ENCODE measurements at places on chromosomes 2 and 18.

DNA sequence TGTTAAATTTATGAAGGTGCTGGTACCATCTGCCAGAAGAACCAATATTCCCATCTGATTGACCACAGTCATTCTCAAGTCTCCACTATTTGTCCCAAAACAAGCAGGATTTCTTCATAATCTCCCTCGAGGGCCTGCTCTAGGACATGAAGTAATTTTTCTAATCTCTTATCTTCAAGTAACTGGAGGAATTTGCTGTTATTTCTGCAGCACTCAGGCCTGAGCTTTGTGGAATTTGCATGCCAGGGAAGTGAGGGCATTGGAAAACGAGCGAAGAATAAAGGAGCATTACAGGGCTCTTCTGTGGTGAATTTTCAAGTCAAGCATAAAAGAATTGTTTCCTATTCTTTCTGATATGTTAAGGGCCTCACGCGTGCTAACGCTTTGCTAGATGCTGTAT, 161.2 kb upstream of the EPAS1 start:
- no peak for DNase-seq

DNA sequence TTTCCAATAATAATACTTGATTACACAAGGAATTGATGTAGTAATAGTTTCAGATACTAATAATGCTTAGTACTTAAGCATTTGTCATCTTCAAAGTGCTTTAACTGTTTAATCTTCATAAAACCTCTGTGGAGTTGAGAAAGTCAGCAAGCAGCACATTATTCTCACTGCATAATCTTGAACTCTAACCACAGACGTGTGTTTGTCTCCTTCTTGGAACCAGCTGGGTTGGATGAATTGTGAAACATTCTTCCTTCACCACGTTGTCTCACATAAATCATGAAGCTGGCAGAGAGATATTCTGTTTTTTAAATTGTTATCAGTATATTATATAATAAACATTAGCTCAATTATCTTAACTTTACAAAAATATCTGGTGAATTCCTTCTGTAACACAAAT, 55.1 kb upstream of the LDAH start:
- DNase-seq = no peak

DNA sequence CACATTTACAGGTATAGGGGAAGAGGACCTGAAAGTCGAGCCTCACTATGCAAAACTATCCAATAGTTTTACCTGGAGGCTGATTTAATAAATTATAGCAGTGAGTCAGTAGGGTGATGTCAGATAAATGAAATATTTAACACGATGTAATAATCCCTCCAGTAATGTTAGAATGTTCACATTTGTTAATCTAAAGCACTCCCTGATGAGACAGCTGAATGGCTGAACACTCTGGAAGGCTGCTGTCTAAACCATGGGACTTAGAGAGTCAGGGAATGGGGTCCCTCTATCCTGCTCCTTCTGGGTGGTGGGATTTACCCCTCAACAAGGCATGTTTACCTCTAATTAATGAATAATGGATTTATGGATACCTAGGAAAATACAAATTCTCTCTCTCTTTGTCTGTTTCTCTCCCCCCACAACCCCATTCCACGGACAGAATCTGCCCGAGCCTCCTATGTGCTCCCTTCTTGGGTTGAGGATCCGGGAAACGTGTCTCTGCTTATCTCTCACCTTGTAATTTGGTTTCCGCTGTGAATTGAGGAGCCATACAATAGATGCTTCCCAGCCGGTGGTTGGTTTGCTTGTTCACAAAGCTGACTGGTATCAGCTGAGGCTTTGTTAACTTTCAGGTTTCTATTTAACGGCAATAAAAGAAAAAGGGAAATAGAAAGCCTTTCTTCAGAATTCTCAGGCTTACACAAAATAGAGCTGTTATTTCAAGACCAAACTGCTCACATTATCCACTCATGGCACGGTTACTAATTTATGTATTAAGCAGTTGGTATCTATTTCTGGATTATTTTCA, 25.9 kb downstream of the LRRC30 start:
- no peak for DNase-seq

DNA sequence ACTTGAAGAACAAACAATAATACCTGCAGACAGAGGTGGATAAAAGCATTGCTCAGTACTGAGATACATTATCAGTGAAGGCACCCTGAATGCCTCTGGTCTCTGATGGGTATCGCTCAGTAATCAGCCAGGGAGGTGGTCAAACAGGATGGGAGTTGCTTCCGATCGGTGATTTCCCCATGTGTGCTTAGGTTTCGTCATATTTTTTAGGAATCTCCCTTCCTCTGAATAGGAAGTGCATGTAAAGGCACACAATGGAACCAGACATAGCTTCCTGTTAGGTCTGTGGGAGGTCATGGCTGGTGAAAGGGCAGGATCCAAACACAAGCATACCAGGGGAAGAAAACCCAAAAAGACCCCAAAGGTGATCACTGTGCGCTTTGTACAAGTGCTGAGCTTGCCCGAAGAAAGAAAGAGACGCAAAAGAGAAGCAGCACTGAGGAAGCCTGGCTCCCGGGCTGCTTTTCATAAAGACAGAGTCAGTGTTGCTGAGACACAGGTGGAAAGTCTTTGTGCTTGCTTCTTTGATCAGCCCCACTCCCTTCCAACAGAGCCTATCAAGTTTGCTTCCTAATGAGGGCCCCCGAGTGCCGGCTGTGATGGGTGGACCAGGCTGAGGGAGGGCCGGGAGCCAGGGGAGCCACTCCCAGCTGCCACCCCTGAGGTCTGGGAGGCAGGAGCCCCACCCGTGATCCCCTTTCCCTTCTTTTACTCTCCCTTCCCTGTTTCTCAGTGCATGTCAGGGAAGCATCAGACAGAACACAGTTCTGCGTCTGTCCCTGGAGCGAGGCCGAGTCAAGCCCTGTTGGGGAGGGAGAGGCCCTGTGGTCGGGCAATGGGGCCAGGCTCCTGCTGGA, 138.2 kb downstream of the SH3RF3 start:
- peak; percentile 89 for DNase-seq

GRCh38 chr18:9884532-9885140, 1.1 kb upstream of the TXNDC2 start:
- no peak for DNase-seq

GRCh38 chr18:45254709-45255082, 360.6 kb upstream of the SLC14A2 start:
- DNase-seq = no peak

DNA sequence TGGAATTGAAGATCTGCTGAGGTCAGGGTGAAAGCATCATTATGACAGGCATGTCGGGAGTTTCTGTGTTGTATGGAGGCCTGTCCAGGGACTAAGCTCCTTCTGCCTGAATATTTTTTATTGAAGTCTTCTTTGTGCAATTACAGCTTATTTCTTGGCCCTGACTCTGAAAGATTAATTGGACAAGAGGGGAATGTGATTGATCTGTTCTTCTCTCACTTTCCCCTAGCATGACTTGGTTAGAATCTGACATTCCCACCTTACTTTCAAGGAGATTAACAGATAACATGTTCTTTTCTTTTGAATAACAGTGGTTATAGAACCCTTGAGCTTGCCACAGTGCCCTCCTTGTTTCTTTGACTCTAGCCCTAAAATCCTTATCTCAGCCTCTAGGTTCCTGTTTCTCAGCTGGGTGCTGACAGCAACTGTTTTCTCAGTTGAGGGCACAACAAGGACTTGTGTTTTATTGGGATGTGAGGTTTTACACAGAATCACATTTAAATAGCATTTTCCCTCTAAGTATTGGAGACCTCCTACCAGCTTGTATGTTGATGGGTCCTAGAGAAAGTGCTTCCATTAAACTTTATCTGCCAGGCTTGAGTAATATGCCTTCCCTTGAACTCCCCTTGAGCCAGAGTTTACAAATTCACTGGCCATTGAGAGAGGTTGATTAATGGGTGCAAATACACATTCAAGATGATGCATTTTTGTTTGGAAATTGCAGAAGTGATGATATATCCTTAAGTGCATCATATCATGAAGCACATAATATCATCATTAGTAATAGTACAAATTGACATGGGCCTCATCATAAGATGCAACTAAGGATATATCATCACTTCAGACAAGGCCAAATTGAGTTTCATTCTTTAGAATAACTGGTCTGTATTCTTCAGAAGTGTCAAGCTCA, 12.5 kb downstream of the TTLL4 start:
- no peak for DNase-seq

DNA sequence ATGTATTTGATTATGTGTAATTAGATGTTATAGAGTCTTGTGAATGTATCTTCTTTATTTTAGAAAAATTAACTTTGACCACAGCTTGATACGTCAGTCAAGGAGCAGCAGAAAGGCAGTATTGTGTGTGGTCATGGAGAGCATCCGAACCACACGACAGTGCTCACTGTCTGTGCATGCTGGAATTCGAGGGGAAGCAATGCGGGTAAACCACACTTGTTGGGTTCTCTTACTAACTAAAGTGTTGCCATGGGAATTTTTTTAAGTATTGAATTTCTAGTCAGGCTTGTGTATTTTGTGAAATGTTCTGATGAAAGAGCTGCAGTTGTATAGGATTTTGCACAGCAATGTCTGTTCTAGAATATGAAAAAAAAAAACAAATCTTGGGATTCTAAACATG, 4.8 kb downstream of the PJVK start:
- no peak for DNase-seq

- no peak for DNase-seq
Measured at GRCh38 chr2:160355080-160355479, 138.5 kb downstream of the RBMS1 start.

- no peak for DNase-seq
Measured at GRCh38 chr2:69685321-69686048, 41.9 kb upstream of the AAK1 start.

DNA sequence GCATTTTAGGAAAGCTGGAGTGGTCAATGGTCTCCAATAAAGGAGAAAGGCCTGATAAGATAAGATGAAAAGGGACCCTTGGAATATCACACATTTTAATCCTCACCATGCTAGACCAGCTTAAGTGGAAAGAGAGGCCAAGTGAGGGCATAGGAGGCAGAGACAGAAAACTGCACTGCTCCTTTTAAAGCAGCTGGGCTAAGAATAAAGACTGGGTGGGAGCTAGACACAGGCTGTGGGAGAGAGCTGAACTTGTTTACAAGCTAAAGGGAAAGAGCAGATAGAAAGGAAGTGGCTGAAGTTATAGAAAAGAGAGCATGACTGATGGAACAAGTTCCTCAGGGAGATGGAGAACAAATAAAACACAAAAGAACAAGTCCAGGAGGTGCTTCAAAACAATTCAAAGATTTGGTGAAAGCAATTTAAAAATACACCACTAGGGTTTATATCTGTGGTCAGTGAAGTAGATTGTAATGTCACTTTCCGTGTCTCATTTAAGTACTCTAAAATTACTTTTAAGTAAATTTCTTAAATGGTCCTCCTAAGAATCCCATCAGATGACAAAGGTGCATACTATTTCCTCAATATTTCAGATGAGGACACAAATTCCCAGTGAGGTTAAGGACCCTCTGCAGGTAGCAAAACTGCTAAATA, 7.5 kb downstream of the COL5A2 start:
- DNase-seq = no peak

- peak; percentile 7 for DNase-seq
Measured at GRCh38 chr2:188114014-188114413, 177.7 kb upstream of the GULP1 start.

GRCh38 chr2:27308359-27308881, at the start of gene UCN:
Gene UCN (minus strand): TSS chr2:27308445. CDS start chr2:27307895, 550 bp downstream.
- DNase-seq = peak; percentile 33

DNA sequence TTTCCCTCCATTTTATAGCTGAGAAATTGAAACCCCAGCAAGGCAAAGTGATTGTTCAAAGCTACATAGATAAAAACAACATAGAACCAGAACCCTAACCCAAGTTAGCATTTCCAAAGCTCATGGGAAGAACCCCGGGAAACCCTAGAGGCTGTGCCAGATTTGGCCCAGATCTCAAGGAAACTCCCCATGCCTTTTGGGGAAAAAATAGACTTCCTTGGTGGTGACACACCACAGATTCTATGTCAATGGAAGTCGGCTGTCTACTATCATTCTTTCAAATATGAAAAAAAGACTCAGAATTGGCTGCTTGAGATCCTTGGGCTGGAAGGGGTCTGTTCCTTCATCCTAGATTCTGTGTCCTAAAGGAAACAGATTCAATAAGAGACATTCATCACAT, 8.4 kb downstream of the COL6A3 start:
- no peak for DNase-seq

DNA sequence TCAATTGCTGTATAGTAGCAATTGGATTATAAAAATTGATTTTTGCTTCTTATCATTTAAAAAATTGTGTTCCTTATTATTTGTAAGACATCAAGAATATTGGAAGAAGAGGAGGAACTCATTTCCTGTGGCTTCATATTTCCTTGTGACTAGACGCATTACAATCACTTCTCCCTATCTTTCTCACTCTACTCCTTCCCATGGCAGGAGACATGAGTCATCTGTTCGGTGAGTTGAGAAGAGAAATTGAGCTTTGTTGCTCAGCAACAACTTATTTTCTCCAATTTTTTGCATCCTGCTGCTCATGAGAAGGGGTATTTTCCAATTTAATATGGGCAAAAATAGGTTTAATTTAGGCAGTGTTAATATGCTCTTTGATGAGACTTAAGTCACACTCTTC, 1783.9 kb downstream of the SUCLG1 start:
- peak; percentile 15 for DNase-seq

- DNase-seq = no peak
Measured at GRCh38 chr2:130767408-130767775, 12.1 kb downstream of the AMER3 start.

GRCh38 chr2:5959836-5960820, 267.9 kb downstream of the SOX11 start:
- DNase-seq = no peak

DNA sequence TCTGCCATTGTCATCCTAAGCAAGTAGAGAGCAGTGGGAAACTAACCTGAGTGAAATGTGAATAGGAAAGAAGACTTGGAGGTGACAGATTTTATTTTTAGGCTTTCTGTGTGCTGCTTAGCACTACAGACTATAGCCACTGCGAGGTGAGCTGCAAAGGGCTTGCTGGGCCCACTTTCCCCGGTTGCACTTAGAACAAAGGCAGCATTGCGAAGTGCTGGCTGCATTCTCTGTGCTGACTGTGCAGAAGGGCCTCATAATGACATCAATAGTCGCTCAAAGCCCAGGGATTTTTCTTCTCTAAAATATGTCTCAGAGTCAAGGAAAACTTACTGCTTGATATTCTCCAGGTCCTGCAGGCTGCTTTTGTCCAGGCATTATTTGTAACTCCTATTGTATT, 592.1 kb downstream of the TDRD15 start:
- DNase-seq = no peak

GRCh38 chr2:119694845-119695521, 16.0 kb downstream of the TMEM177 start:
- DNase-seq = no peak

GRCh38 chr2:238912916-238913875, 65.3 kb downstream of the TWIST2 start:
- DNase-seq = no peak

GRCh38 chr2:233112776-233113452, 52.8 kb downstream of the INPP5D start:
- DNase-seq = no peak

DNA sequence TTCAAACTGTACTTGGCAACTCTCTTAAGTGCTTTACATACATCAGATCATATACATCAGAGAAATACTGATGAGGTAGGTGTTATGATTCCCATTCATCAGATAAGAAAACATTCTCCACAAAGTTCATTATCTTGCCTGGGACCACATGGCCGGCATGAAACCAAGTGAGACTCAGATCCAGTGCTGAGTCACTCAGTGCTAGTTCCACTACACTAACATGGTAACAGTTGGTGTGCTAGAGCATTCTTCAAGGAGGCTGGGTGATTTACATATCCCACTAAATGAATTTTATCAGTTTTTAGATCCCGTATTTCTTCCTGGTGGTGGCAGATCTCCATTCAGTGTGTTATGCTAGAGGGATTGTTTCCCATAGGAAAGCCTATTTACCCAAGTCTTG, 772.0 kb downstream of the CNTNAP5 start:
- no peak for DNase-seq

- no peak for DNase-seq
Measured at GRCh38 chr2:190272457-190272842, 47.2 kb downstream of the HIBCH start.

Data from kidney capillary endothelial cell (primary cell).